ENCODE measurements at places on chromosomes 2 and 18.

DNA sequence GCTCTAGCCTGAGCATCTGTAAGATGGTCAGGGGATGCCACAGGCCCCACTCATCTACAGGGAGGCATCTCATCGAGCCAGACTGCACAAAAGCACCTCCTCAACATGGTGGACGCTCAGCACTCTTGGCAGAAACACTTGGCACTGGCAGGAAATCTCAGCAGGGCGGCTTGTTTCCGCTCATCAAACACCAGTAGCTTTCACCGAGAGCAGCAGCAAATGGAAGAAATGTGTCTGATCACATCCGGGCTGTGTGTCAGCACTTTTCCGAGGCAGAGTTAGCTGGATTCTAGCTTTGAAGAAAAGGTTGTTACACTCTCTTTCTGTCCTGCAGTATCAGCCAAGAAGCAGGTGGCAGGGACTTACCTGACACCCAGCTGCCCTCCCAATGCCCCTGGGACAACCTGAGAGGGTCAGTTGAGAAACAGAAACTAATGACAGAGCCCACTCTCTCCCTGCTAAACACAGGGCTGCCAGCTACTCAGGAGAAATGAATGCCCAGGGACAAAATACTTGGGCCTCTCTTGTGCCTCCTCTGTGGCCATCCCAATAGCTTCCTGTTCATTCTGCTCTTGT, 68.9 kb upstream of the FZD7 start:
- peak; percentile 25 for DNase-seq

- DNase-seq = no peak
Measured at GRCh38 chr18:73787316-73787715, 360.3 kb downstream of the FBXO15 start.

DNA sequence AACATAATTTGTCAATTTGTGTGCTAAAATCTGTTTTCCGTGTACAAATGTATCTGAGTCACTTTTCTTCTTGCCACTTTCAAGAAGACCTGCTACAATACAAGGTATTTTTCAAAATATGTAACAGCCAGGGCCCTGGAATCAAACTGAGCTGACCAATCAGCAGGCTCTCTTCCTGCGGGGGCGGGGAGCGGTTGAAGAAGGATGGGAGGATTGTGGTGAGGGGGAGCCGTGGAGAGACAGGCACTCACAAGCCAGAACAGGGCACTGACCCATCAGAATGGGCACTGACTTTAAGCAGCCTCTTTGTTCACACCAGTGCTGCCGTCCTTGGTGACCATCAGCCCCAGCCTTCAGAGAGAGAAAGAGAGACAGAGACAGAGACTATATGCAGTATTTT, 40.6 kb upstream of the CCNYL1 start:
- DNase-seq = no peak

- peak; percentile 63 for DNase-seq
Measured at GRCh38 chr18:34659579-34660517, 50.2 kb upstream of the DTNA start.

- DNase-seq = no peak
Measured at GRCh38 chr2:191020742-191021381, 6.9 kb upstream of the STAT1 start.

DNA sequence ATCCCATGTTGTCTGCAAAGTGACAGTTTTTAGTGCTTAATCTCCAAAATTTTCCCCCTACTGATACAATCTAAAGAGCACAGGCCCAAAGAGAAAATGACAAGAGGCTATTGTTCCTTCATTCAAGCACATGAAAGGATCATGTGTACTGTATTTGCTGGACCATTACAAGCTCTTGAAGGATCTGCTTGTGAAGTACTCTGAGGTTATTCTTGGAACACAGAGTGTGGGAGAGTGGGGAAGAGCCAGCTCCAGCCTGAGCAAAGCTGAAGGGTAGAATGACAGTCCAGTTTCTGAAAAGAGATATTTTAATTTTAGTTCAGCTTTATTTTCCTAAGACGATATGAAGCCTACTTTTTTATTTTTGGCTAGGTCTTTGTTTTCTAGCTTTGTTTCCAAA, 112.2 kb downstream of the GALNT3 start:
- no peak for DNase-seq

DNA sequence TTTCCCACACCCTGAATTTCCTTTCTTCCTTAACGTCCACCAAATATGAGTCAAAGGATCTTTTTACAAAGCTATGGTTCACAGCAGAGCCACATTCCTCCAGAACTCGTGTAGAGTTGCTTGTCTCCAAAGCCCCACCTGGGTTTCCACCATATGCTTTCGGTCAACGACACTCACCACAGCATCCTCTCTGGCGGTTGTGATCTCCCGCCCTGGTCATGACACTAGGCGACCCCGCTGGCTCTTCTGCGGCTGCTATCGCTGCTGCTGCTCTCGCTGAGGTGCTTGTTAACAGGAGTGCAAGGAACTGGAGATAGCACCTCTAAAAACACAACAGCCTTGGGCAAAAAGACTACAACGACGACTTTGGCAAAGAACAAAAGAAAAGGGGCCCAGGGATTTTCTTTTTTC, 340 bp downstream of the SLC40A1 start:
- DNase-seq = no peak

- DNase-seq = no peak
Measured at GRCh38 chr2:133346654-133347053, 221.6 kb downstream of the NCKAP5 start.

DNA sequence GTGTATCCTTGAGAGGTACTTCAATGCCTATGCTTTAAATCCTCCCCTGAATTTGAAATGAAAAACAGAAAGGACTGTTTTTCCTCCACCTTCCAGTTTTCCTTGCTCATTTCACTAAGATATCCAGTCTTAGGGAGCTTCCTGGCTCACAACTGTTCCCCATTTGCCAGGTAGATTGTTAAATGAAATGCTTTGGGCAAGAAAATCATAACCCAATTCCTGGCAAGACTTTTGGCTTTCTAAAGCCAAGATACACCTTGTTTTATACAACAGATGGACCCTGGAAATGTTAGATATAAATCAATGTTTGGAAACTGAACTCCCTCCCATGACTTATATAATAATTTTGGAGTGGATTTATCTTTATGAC, 3.6 kb upstream of the CHMP3 start:
- no peak for DNase-seq

DNA sequence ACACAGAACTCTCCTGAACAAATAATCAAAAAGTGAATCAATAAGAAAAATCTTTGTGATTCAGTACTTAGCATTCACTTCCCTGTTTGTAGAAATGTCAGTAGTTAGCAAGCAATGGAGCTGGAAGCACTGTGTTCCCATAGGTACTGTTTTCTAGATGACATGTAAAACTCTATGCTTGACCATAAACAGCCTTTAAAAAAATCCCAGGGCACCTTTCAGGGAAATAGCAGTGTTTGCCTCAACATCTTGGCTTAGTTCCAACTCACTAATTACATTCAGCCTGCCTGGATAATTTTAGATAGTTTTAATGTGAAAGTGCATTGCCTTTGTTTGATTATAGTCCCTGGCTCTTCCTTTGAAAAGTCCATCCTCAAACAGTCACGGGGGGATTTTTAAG, 721.8 kb downstream of the ERBB4 start:
- no peak for DNase-seq

- DNase-seq = no peak
Measured at GRCh38 chr2:68341583-68341982, 21.8 kb upstream of the CNRIP1 start.

GRCh38 chr2:112141626-112142007, 3.4 kb downstream of the FBLN7 start:
- DNase-seq = no peak

DNA sequence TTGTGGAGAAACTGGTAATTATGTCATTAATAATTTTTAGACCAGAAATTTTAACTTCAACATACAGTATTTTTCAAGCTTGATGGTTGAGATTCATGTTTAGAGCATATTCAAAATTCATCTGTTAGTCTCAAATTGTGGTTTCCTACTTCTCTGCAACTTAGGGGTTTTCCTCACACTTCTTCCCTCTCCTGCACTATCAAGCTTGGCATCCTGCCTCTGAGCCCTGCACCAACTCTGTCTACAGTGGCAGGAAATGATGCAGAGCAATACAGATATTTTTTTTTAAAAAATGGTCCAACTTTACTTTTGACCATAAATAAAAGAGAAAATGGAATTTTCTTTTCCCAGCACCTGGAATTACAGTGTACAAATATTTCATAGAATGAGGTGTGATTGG, 247.3 kb downstream of the NUP35 start:
- DNase-seq = no peak

DNA sequence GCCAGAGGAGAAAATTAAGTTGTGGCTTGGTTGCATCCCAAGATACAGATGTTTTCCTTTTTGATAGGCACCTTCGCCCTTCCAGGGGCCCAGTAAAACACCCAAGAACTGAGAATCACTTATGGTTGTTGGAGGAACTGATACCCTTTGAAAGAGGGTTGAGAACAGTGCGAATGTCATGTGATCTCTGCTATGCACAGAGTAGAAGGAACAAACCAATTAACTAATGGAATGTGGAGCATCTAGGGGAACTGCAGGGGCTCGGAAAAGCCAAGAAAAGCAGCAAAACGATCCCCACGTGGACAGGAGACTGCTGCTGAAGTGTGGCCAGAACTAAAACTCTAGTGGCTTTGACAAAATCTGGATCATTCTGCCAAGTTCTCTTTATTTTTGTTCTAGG, 58.8 kb downstream of the APOB start:
- DNase-seq = no peak

DNA sequence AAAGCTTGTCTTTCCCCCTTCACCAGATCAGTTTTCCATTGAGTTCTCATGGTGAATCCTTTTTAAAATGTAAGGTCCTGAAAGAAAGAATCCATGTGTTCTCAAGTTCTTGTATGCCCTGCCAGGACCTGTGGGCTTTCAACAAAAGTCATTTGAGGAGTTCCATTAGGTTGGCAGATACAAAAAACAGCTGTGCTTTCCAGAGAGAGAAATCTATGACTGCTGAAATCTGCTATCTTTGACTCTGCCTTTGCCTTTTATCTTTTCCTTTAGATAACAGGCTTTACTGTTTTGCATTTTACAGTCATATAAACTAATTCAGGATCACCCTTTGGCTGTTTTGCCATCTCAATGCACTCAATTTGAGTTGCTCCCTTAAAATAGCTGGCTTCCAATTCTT, 59.7 kb downstream of the CXCR4 start:
- no peak for DNase-seq

GRCh38 chr18:56148373-56148772, 490.0 kb downstream of the TXNL1 start:
- no peak for DNase-seq

Data from hematopoietic multipotent progenitor cell (in vitro differentiated cells).